CD8-positive, alpha-beta T cell (primary cell): ENCODE measurements at places on chromosomes 12 and 14. TPM values are rescaled to one million over a fixed set of nuclear protein-coding genes. Genes with fewer than 3 reads are reported as not detected.

GRCh38 chr14:92737206-92737605, 11.2 kb downstream of the LGMN start:
- no peak for DNase-seq

- no peak for DNase-seq
These were observed 490.5 kb downstream of the TMEM132D start for GRCh38 chr12:129413295-129413694.

DNA sequence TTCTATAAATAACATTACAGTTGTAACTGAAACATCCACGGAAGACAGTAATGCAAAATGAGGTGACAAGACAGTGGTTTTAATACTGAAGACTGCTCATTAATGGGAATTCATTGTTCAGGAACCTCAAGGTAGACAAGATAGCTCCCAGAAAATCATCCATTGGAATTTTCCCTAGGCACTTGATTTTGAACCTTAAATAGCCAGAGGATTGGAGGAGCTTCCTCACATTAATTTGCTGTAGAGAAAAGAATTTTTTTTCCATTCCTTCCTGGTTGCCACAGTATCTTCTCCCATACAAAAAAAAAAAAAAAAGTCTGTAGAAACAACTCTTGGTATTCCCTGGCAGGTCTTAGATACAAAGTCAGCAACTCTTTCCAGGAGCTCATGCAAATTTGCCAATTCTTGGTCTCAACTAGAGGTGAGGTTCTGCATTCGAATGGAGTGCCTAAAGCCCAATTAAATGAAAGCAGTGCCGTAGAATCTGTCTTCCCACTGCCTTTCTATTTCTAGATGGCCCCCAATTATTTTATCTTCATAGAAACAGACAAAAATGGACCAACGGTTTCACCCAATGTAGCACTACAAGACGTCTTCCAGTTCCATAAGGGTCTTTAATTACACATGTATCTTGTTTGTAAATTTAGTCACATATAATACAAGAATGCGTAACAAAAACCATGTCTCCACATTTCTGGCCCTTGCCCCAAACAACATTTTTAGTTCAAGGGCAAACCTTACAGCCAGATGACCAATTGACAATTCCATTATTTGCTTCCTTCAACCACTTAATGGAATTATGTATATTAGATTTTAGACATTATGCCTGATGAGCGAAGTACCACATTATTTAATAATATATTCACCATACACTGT, 13.5 kb downstream of the SLC38A2 start:
- no peak for DNase-seq

GRCh38 chr12:76259660-76260389, 88.4 kb downstream of the BBS10 start:
- DNase-seq = no peak

GRCh38 chr12:41968599-41968998, 176.1 kb downstream of the GXYLT1 start:
- no peak for DNase-seq

GRCh38 chr12:77153706-77154105, 88.3 kb upstream of the E2F7 start:
- no peak for DNase-seq

DNA sequence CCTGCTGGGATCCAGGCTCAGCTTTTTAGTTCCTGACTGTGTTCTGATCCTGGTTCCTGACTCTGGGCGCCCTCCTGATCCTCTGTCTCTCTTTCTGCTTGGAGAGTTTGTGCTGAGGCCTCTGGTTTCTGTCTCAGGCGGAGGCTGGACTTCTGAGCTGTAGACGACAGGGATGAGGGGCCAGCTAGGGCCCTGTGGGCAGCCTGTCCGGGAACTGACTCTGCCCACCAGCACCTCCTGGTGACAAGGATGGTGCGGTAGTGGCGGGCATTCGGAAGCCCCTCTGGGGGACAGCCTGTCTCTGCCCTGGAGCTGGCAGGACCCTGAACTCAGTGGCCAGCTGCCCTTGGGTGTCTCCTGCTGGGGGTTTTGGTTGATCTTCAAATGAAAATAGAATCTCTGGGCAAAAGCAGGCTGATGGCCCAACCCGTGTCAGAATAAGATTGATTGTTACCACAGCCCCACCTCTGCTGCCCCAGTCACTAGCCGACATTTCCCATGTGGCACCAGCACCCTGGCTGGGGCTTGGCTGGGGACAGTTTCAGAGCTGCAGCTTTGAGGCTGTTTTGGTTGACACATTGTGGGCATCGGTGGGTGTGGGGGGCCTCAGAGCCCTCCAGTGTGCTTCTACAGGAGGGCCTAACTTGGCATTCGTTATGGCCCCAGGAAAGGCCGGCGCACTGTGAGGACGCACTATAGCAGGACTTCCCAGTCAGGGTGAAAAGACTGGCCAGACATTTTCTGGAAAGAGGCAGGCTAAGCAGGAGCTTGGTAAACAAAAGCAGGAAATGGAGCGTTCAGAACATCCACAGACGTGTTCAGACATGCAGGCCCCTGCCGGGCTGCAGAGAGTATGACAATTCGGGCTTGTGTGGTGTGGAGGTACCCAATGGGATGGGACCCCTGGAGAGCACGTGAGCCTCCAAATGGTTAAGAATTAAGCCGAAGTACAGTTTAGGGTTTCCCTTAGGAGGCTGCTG, 16.2 kb downstream of the KRT80 start:
- no peak for DNase-seq

- DNase-seq = no peak
These were observed 50.4 kb downstream of the CHGA start for GRCh38 chr14:92973261-92973797.

DNA sequence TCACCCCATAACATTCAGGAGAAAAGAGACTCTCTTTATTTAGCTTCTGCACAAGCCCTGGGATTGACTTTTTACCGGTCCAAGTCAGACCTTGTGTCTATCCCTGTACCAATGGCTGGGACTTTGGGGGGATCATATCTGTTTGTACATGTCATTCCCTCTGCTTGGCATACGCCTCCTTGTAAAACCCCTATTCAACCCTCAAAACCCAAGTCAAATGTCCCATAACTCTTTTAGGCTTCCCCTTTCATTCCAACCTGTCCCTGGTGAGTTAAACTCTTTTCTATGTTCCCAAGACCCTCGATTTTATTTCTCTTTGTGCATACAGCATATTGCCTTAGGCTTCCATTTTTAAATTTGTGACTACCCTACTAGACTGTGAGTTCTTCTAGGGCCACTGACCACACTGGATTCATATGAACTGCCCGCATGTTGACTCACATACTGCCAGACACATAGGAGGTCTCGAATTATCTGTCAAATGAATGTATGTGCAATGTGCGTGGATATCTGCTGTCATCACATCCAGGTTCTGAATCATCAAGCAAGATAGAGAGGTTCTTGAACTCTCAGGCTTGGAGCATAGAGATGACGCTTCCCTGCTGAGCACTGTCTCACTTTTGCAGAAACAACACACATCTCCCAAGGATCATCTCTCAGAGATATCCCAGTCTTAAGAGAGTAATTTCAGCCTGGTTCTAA, 548.6 kb upstream of the TBX3 start:
- DNase-seq = no peak

BAZ1A gene
- total RNA-seq = 48.8 TPM

C12orf54 gene
- total RNA-seq = not detected

OR5AU1 gene
- not detected for total RNA-seq

TESPA1 gene
- 70.9 TPM for total RNA-seq

MGAT4C gene
- not detected for total RNA-seq

CIDEB gene
- total RNA-seq = 13.4 TPM

HOXC9 gene
- not detected for total RNA-seq

KLRK1 gene
- 238 TPM for total RNA-seq
